Fibroblast of skin of left biceps (primary cell): ENCODE measurements at places on chromosomes 7 and 10.

GRCh38 chr10:118585794-118586193 is 9.7 kb downstream of the PRLHR start:
- no peak for DNase-seq

- DNase-seq, result no peak
Observed at GRCh38 chr7:30989824-30990672, 26.3 kb downstream of the GHRHR start.

DNA sequence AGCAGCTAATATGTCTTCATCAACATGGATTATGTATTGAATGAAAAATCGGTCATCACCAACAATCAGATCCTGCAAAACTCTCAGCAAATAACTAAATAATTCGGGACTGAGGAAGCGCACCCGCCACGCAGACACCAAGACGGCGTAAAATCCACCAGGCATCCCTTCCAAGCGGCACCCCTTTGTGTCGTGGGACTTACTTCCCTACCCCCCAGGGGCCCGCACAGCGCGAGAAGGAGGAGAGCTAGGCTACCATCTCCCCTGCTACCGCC is 721 bp downstream of the ARL3 start:
- DNase-seq, result no peak

- no peak for DNase-seq
Observed at GRCh38 chr10:60138842-60139241, 232.5 kb upstream of the CCDC6 start.

DNA sequence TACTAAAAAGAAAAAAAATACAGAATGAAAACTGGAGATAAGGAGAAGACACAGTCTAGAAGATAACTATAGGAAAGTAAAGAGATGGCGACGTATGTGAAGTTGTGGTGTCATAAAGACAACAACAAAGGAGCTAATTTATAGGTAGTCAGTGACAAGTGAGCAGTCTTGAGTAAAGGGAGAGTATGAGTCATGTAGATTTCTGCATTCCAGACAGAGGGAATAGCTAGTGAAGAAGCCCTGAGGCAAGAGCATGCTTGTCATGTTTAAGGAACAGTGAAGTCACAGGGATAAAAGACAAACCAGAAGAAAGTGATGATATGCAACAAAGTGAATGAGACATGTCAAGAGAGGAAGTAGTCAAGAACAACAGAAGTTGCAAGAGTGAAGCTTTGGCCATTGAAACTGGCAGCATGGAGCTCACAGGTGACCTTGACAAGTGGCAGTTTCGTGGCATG is 2.3 kb upstream of the MIOS start:
- no peak for DNase-seq

GRCh38 chr10:82212753-82213152 is 337.8 kb downstream of the NRG3 start:
- peak; percentile 4 for DNase-seq
